ENCODE measurements at places on chromosomes 2 and 18. TPM values are rescaled to one million over a fixed set of nuclear protein-coding genes. Genes with fewer than 3 reads are reported as not detected.

The BARD1 gene
- total RNA-seq: 8.4 TPM

DNA sequence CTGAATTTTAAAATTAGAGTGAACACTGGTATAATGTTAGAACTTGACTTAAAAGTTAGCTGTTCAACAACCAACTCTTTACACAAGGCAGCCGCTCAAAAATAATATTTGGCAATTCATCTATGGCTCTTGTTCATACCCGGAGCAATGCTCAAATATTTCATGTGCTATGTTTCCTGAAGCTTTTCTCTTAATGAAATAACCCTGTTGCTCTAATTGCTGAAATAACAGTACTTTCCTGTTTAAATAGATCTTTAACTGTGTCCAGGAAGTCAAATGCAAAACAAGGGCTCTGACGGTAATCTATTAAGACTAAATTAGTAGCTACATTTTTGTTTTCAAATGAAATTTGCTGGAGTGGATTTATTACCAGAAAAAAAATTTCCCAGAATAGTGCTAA is 33.7 kb downstream of the RFTN2 start:
- no peak for DNase-seq

GRCh38 chr2:126932966-126933710 is 34.4 kb downstream of the TEX51 start:
- no peak for DNase-seq

DNA sequence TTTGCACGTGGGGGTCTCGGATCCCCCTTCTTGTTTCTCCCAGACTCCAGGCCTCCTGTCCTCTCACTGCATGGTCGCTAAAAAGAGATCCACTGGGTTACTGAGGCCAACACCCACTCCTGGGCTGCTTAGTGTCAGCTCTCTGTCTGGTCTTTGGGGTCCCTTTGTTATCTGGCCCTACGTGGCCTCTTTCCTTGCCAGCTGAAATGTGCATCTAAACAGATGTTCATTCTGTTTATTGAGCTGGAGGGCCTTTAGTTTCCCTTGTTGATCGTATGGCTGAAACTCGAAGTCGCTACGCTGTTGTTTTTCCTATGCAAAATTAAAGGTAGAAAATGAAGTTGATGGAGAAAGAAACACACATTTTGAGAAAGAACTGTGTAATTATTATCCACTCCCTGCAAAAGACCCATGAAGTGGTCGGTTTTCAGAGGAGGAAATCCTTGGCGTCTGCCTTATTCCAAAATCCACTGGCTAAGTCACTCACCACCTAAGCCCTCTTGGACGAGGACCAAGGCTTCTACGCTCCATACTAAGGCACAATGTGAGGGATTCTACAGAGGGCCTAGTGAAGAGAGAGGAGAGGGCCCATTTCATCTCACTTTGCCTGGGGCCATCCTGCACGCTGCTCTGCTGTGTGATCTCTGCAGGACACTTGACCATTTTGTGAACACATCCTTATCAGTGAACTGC is 105.3 kb downstream of the GLI2 start:
- DNase-seq: no peak

GRCh38 chr2:191399601-191400000 is 154.4 kb downstream of the MYO1B start:
- DNase-seq: no peak

- no peak for DNase-seq
Observed at GRCh38 chr2:84896567-84896966, 8.9 kb upstream of the TMSB10 start.

The MOGAT1 gene
- 0.38 TPM for total RNA-seq

GRCh38 chr18:75937306-75937705 is 509.8 kb upstream of the SMIM21 start:
- no peak for DNase-seq

The SALL3 gene
- total RNA-seq: 0.05 TPM

DNA sequence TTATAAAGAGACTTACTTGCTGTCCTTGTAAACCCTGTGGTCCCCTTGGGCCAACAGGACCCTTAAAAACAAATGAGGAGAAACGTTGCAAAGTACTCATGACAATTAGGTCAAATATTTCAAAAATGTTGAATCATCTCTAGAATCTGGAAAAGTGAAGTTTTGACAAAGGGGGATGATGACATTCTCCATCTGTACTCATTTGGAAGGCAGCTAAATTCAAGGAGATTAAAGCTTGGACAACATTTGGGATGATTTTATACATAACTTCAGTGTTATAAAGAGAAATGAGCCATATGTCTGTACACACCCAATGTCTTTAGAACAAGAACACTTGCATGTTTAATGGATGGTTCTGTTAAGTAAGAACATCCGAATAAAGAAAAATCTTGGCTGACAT is 92.9 kb downstream of the COL5A2 start:
- no peak for DNase-seq
